Stimulated activated CD8-positive, alpha-beta memory T cell treated with anti-CD3 and anti-CD28 coated beads, Interleukin-4, amount 100 ng/mL, for 4 hours (primary cell): ENCODE measurements at places on chromosomes 5 and 9.

- DNase-seq: no peak
These were observed 1052.7 kb upstream of the ARRDC3 start for GRCh38 chr5:92435781-92436180.

GRCh38 chr9:115998666-115999065 lies 154.9 kb upstream of the PAPPA start:
- no peak for DNase-seq

GRCh38 chr5:67031057-67031443 lies 165.5 kb downstream of the CD180 start:
- DNase-seq: no peak

DNA sequence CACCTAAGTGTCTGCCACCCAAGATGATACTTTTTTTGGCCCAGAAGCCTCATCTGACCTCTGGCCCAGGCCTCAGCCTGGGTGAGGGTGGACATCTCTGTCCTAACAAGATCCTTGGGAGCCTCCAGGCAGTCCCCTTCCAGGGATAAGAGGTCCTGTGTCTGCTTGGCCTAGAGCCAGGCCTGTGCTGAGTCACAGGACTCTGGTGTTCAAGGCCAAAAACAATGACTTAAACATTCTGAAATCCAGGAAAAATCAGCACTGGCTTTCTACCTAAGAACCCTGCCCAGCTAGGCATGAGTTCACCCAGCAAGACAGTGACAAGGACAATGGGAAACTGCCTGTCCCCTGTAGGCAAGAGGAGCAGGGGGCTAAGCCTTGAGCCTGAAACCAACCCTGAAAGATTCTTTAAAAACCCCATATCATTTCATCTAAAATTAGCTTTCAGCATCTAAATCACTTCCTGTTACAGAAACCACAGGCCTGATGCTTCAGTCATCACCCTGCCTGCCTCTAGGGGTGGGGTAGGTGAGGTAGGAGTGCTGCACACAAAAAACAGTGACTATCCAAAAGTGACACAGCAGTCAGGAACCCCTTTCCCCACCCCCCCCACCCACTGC lies 29.9 kb downstream of the CSF2 start:
- DNase-seq: peak; percentile 56

GRCh38 chr9:78805771-78806170 lies 508.8 kb downstream of the PSAT1 start:
- DNase-seq: no peak

- no peak for DNase-seq
These were observed 27.7 kb downstream of the PTCD2 start for GRCh38 chr5:72347801-72348308.

- DNase-seq: no peak
These were observed 11.1 kb upstream of the SHOC1 start for GRCh38 chr9:111805830-111806241.

DNA sequence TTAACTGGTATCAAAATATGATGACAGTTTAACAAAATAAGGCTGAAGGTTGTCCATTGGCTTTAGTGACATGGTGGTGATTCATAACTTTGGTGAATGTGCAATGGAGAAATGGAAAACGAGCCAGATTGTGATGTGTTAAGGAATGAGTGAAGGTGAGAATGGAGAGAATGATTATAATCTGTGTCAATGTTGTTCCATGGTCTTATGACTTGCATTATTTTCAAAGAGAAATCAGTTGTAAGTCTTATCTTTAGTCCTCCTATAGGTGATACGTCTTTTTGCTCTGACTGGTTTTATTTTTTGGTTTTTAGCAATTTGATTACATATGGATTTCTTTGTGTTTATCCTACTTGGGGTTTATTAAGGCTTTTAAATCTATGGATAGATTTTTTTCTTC lies 12.7 kb downstream of the OR1L6 start:
- DNase-seq: no peak

DNA sequence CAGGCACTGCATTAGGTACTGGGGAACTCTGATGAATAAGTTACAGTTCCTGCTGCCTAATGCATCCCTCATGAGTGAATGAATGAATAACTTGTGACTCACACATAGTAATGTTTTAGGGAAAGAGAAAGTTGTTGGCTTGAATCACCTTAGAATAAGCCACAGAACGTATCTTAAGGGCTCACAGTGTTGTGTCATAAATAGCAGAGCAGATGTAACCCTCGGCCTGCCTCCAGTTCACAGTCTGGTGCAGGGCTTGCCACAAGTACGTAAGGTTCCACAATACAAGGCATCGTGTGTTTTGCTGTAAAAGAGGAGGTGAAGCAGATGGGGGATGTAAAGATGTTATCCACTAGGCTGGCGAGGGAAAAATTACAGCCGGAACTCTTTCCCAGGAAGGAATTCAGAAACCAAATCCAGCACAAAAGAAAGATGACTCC lies 218.7 kb downstream of the TRPM3 start:
- DNase-seq: no peak

DNA sequence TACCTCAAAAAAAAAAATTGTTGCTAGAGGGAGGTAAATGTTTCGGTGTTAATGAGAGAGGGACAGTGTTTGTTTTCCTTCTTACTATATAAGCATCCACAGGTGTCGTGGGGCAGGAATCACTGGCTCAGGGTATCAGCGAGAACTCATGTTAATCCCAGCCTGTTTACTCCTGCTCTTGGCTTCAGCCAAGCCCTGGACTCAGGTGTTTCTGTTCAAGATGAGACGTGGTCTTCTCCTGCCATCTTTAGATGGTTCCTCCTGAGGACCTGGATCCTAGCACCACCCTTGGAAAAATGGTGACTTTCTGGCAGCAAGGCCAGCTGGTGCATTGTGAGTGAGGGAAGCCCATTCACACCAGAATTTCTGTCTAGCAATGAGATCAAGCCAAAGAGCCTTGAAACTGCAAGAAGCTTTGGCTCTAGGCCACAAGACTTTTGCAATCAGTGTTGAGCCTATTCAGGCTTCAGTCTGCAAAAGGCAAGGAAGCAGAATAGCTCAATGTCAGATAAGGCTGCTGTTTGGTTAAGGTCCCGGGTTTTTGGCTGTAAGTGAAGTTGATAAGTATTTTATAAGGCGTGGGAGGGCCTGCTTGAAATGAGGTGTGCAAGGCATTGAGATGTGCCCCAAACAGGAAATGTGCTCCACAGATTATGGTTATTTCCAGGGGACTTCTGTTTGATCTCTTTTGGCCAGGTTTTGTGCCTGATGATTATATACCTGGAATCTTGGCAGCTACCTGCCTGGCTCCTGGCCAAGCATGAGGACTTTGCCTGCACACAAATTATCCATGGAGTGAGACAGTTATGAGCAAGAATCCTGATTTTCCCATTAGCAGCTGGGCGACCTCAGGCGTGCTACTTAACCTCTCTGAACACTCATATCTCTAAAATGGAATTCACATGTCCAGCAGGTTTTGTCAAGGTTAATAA lies 99.8 kb downstream of the TENT4A start:
- DNase-seq: no peak

DNA sequence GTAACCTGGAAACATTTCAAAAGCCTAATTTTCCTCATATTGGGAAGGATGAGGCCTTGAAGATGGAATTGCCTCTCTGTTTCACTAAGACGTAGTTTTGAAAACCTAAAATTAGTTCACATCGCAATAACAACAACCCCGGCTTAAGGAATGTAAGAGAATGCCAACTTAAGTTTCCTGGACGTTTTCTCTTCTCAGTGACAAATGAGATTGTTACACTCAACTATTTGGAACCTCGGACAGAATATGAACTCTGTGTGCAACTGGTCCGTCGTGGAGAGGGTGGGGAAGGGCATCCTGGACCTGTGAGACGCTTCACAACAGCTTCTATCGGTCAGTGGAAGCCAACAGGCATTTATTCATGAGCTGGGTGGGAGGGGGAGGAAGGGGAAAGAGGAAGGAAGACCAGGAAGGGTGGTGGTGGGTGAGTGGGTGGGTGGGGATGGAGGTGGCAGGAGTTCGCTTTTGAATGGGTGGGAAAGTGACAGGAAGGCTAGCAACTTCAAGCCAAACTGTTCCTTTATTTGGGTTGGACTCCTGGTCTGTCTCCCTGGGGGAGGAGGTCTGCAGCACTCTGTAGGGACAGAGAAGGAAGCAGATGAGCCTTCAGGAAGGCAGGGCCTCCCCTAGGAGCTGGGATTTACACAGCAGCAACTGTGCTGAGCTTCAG lies 83.4 kb downstream of the TEK start:
- no peak for DNase-seq

DNA sequence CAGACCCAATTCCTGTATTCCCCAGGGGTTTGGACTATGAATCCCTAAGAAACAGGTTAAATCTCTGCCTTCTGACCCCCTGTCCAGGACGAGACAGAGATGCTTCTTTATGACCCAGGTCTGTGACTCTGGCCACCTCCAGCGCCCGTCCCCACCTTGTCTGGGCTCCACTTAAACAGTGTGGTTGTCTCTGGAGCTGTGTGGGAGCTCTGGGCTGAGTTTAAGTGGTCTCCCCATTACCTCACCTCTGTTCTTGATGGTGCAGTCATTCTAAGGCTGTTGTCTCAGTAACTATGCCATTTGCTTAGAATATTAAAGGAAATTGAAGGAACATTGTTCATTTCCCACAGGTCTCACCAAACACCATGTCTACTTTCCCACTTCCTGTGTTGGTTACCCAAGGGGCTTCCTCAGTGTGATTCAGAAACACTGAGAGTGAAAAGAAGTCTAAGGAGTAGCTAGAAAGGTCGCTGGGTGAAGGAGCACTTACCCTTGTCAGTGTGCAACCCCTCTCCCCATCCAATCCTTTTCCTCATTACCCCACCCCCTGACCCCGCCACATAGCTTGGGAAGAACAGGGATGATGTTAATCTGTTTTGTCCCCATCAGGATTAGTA lies 127.8 kb upstream of the CKMT2 start:
- DNase-seq: no peak

- no peak for DNase-seq
These were observed 17.7 kb downstream of the RAD1 start for GRCh38 chr5:34897646-34898045.

- DNase-seq: no peak
These were observed 42.6 kb downstream of the HACD4 start for GRCh38 chr9:20988671-20989315.

DNA sequence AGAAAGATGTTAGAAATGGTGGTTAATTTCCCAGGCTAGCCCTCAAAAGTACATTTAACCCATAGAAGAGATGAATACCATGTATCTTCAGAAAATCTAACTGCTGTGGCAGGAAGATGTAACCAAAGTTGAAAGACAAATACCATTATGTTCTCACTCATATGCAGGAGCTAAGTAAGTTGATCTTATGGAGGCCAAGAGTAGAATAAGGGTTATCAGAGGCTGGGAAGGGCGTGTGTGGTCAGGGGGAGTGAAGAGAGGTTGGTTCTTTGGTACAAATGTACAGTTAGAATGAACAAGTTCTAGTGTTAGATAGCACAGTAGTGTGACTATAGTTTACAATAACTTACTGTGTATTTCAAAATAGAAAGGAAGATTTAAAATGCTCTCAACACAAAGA lies 61.7 kb downstream of the CDC14B start:
- no peak for DNase-seq

- DNase-seq: no peak
These were observed 45.2 kb upstream of the FYB1 start for GRCh38 chr5:39264528-39264927.

DNA sequence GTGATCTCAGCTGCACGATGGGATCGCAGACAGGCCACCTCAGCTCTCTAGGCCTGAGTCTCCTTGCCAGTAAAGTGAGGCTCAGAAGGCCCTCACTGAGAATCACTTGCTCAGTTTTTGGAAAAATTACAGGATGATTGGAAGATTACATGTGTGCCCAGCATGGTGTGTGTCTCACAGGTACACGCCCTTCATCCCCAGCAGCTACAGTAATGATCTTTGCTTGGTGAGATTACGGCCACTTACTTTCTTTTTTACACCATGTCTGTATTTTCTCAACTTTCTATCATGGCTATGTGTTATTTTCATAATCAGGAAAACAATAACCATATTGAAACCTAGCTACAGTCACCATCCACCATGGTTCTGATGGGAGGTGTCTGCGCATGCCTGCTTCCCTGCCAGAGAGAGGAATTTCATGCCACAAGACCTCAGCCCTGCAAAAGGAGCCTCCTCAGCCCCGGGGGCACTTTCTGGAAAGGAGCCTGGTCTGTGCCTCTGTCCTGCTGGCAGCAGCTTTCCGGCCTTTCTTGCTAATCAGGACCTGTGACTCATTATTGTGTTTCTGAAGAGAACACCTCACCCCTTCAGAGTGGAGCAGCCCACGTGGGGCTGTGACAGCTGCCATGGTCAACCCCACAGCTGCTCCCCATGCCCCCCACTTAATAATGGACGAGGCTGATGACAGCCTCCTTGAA lies 64.2 kb upstream of the OLFM1 start:
- no peak for DNase-seq

GRCh38 chr9:74771672-74772071 lies 116.0 kb downstream of the TRPM6 start:
- DNase-seq: no peak

- DNase-seq: no peak
These were observed 440.0 kb upstream of the MPDZ start for GRCh38 chr9:13719446-13719845.

DNA sequence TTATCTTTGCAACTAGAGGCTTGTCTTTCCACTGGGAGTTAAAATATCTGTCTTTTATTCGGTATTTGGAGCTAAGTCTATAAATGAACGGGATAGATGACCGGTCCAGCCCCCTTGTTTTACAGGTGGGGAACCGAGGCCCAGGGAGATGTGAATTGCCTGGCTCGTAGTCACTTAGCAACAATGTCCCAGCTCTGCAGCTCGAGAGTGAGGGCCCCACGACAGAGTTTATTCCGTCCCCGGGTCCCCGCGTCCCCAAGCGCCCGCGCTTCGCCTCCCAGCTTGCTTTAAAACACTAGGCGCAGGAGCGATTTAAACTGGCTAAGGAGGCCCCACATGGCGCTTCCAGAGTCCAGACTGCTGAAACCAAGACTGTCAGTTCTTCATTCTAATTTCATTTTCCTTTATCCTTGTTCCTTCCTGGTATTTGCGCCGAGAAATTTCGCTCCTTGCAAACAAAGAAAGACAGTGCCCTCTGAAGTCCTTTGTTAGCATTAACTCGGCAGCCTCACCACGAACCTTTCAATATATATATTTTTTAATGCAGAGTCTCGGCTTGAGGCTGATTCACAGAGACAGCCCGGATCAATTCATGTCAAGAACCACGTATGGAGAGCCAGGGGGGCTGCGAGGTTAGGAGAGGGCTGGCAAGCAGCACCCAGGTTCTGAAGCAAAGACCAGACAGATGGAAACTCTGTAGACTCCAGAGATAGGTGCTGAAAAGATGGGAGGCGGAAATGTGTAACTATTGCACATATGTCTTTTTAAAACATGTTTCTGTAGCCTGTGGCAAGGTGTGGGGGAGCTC lies 1.4 kb upstream of the ENC1 start:
- DNase-seq: no peak

DNA sequence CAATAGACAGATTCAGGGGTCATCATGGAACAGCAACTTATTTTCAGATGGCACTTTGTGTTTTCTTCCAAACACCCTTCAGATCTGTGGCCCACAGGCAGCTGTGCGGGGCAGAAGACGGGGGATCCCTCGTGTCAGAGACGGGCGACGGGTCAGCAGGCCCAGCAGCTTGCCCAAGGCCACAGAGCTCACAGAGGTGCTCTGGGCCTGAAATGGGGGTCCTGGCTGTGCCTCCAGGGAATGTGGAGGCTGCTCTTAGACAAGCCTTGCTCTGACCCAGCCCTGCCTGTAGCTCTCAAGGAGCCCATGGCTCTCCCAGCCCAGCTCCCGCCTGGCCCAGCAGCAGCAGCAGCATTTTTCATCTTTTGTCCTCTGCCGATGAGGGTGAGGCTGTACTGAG lies 40.9 kb upstream of the SARDH start:
- no peak for DNase-seq

- DNase-seq: no peak
These were observed 34.3 kb upstream of the NR3C1 start for GRCh38 chr5:143437666-143438273.

- DNase-seq: no peak
These were observed 189.7 kb upstream of the GDNF start for GRCh38 chr5:38029397-38030065.
